Right lung (tissue), 10 donors: ENCODE measurements at places on chromosomes 5 and 9. TPM values are rescaled to one million over a fixed set of nuclear protein-coding genes. Genes with fewer than 3 reads are reported as not detected.

DNA sequence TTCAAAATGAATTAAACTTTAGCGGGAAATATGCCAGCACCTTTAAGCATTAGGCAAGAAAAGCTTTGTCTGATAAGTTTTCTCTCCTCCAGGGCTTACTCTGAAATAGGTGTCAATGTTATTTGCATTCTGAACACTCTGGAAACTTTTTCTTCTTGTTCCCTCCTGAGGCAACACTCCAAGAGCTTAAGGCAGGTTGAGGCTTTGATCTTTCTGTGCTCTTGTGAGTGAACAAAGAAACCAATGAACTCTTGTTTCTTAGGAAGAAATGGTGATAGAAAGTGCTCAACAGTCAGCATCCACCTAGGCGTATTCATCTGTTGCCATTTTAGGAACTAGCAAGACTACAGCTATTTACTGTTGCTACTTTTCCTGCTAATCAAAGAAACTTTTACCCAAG, 259.8 kb downstream of the NFIB start:
- no peak for DNase-seq

DNA sequence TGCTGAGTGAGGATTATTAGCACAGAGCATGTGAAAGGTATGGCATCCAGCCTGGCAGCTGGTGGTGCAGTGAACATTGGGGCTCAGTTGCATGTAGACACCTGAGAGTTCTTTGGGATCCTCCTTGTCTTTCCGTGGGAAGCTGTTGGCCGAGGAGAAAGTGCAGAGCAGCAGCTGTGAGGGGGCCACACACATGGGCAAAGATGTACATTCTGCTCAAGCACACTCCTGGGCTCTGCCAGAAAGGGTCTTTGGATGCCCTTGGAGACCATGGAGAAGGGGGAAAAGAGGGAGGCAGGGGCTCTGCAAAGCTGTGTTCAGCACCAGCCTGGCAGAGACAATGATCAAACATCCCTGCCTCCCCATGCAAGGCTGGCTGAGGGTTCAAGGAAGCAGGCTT, 138.7 kb upstream of the PITX1 start:
- DNase-seq = no peak

DNA sequence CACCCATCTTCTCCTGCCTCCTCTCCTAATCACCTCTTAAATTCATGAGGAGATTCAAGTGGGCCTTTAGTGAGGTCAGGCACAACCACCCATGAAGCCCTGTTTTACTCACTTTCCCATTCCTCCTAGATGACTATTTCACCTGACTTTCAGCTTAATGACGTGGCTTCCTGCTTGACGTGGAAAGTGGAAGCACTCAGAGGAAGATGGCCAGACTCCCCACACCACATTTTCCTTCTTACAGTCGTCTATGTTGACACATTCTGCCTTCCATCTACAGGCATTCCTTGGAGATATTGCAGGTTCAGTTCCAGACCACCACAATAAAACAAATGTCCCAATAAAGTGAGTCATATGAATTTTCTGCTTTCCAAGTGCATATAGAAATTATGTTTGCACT, 146.4 kb upstream of the TAS2R1 start:
- DNase-seq = no peak

- no peak for DNase-seq
Observed at GRCh38 chr5:126054577-126055347, 368.4 kb upstream of the GRAMD2B start.

DNA sequence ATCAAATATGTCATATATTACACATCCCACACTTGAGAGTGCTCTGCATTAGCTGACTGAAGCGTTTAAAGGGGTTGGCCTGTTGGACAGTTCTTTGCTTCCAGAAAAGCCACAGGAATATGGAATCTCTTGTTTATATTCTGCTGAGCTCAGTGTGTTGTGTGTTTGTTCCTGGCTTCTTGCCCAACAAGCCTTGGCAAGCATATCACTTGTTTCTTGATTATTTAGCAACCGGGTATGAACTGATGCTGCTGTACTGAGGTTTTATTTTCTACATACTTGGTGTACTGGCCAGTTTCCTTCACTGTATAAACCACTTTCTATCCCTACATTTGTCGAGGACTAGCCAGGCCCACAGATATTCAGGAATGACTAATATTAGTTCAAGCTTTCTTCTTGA, 378.9 kb downstream of the KCTD16 start:
- peak; percentile 91 for DNase-seq

DNA sequence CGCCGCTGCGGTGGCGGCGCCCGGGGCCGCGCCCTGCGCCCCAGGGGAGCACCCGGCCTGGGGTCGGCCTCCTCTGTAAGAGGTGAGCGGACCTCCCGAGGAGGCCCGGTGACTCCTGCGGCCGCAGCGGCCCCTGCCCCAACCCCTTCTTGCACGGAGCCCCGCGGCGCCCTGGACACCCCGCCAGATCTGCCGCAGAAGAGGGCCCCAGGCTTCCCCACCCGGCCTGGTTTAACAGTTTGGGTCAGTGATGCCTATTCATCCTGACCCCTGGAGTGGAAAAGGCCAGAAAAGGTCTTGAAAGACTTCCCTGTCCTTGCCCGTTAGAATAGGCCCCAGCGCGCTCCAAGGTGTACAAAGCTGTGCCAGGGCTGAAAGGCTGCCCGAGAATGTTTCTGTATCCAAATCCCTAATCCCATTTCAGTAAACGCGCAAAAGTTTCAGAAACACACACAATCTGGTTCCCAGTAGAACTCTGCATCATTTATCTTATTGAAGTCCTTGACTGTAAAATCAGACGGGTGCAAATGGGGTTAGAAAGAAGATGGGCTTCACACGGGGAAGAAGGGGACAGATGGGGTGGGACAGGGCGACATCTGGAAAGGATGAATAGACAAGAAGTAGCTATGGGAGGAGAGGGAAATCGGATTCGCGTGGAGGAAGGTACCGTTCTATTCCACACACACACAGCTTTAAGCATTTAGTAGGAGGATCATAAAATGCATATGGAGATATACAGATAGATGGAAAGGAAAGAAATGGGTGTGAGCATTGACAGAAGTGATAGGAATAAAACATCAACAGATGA, 1.1 kb upstream of the SSBP2 start:
- no peak for DNase-seq

DNA sequence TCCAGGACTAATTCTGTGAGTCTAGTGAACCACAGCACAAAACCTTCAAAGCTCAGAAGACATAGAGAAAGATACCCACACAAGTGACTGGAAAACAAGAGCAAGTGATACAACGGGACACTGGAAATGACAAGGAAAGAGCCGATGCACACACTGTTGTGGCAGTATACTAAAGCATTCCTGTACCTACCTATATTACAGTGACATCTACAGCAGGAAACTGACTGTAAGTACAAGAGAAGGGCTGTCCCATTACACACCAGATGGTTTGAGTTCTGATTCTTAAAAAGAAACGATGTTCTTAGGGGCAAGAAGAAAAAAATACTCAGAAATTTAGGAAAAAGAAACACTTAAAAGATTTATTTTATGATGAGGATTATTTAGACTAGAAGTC, 18.5 kb downstream of the TMEM245 start:
- DNase-seq = no peak

DNA sequence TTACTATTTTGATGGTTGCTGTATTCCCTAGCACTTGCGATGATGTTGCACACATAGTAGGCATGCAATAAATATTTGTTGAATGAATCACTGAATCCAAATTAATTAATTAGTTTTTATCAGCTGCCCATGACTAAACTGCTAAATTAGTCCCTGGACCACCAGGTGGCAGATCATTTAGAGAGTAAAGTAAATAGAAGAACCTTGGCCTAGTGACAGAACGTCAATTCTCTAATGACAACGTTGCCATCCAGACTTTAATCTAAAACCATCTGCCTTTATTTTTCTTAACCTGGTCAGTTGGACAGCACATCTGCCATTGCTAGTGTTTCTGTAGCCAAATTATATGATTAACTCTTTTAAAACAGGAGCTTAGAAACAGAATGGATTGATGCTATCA, 457.5 kb downstream of the KIF4B start:
- no peak for DNase-seq

DNA sequence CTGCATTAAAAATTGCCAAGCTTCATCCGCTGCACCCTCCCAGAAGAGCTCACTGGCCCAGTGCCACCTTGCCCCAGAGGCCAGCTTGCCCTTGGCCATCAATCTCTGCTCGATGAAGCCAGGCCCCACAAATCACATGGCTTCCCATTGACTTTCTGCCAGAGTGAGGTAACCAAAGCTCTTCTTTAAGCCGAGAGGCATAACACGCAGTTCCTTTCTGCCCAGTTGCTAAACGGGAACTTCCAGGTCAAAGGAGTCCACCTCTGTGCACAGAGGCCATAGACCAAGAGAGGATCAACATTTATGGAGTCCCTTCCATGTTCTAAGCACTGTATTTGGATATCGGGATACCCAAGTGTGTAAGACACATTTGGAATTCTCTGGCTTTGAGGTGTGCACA, 208.8 kb downstream of the KIF4B start:
- DNase-seq = no peak

DNA sequence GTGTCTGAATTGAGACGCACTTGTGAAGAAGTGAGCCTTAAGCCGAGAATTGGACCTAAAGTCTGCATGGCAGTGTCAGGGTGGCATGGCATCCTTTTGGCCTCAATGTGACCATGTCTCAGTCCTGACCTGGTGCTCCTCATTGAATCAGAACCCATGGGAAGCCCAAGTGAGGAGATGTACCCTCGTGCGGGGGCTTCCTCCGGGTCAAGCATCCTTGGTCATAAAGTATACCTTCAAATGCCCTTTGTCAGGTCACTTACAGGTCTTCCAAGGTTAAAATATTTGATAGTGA, 202.2 kb downstream of the GADD45G start:
- DNase-seq = no peak

DNA sequence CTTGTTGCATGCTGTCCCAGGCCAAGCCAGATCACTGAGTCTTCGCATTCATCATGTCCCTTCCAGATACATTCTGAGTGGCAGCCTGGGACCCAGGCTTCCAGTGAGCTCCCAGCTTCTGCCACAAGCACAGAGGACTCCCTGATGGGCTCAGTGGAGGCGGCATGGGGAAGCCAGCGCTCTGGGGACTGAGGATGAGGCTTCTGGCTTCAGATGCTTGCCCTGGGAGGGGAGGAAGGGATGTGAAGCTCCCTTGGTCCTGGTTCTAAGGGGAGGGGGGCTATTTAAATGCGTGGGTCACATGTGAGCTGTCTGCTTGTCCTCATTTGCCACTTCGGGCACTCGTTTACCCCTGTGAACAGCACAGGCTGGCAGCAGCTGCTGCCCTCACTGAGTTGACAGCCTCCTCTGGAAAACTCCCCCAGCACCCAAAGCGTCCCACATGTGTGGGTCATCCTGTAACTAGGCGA, 174.0 kb downstream of the NR3C1 start:
- no peak for DNase-seq

GRCh38 chr5:178547753-178548415, 42.3 kb downstream of the COL23A1 start:
- no peak for DNase-seq

DNA sequence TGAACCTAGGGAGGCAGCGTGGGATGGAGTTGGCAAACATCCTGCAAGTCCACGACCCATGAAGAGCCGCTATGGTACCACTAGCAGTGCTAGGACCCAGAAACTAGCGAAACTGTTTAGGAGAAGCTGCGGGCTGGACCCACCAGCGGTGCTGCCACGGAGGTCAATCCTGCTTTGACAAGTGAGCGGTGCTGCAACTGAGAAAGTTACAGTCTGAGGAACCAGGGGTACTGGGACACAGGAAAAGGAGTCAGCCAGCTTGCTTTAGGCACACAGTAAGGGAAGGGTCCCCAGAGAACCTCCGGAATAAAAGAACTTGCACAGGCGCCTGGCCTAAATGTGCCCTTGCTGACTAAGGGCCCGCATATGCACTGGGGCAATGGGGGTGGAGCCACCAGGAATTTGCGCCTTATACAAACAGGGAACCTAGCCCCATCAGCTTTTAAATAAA, 23.6 kb upstream of the ANXA2R start:
- no peak for DNase-seq

DNA sequence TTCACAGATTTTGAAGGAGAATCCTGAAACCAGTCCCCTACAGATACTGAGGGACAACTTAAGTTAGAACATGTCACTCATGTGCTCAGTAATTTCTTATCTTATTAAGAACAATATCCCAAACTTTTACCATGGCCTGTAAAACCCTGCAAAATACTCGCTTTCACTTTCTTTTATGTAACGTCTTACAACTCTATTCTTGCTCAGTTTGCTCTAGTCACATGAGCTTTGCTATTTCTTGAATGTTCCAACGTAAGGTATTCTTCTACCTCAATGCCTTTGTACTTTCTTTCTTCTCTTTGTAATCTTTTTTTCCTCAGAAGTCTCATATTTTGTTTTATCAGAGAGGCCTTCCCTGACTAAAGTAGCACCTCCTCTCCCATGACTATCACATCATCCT, 14.1 kb downstream of the TMEM38B start:
- DNase-seq = no peak

- DNase-seq = no peak
Observed at GRCh38 chr5:68285851-68286611, 70.5 kb downstream of the PIK3R1 start.

DNA sequence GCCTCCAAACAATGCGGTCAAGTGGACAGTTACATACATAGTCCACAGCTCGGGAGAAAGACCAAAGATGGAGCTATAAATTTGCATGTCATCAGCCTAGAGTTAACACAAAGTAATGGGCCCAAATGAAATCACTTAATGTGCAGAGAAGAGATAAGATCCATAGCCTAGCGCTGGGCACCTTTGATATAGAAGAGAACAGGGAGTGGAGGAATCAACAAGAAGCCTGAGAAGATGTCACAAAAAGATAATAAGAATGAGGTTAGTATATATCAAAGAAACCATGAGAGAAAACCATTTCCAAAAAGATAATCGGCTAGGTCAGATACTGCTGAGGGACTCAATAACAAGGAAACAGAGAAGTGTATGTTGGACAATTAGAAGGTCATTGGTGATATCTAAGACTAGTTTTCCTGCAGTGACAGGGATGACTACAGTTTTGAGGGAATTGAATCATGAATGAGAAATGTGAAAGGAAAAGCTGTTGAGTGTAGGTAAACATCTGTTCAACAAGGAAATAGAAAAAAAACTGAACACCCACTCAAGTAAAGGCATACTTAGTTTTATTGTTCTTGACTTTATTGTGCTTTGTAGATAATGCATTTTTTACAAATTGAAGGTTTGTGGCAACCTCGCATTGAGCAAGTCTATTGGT, 68.7 kb upstream of the CDH6 start:
- no peak for DNase-seq

- no peak for DNase-seq
Observed at GRCh38 chr5:6348476-6349000, 29.8 kb downstream of the MED10 start.

DNA sequence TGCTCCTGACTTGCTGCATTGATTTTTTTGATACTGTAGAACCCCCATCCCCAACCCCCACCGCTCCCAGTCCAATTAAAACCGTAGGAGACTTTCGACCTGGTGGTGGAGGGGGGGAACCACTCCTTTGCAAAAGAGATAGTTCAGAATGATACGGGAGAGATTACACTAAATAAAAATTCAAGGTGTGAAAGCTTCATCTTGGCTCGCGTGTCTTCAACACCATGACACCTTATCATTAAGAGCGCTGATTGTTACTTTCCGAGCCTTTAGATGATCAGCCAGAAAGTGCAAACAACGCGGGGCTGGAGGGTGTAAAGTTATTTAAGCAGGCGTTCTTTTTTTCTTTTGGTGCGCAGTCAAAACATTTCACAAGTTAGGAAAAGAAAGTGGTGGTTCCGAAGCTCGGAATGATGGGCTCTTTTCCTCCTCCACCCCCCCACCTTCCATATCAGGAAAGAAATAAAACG, 1.3 kb upstream of the ZNF462 start:
- no peak for DNase-seq

TAS2R1 gene
- polyA plus RNA-seq = 0.10 TPM

DMAC1 gene
- polyA plus RNA-seq = 73.1 TPM

ACOT12 gene
- 0.54 TPM for polyA plus RNA-seq

OTULINL gene
- polyA plus RNA-seq = 8.0 TPM
